ENCODE measurements at places on chromosomes 3 and 15.

GRCh38 chr15:38843736-38844590 is 279.3 kb upstream of the RASGRP1 start:
- no peak for DNase-seq

DNA sequence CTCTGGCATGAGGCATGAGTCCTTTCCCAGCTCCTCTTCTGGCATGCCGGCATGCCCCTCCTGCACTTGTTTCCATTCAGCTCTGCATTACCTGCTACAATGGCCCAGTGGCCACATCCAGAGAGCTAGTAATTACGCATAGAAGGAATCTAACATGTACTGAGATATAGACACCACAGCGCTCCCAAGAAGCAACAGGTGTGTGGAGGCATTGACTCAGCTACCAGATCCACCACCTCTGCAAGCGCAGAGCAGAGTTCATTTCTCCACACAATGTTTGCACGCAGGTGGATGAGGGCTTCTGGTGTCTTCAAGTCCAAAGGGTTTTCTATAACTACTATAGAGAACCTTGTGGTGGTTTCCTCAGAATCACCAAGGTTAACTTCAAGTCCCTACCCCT is 4.2 kb downstream of the MOBP start:
- no peak for DNase-seq

DNA sequence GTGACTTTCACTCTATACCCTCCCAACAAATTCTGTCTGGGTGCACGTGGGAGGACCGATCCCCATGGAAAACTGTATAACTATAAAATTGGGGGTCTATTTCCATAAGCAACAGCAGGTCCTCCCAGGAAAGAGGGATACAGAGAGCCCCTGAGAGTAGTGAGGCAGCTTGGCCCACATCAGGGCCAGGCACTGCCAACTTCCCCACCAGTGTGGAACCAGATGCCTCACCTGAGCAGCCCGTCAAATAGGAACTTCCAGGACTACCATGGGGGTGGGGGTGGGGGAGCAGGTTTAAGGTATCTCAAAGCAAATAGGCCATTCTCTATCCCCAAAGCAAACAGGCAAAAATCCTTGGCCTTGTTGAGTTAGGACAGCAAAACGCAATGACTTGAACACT is 33.3 kb upstream of the DUSP7 start:
- DNase-seq, result no peak

DNA sequence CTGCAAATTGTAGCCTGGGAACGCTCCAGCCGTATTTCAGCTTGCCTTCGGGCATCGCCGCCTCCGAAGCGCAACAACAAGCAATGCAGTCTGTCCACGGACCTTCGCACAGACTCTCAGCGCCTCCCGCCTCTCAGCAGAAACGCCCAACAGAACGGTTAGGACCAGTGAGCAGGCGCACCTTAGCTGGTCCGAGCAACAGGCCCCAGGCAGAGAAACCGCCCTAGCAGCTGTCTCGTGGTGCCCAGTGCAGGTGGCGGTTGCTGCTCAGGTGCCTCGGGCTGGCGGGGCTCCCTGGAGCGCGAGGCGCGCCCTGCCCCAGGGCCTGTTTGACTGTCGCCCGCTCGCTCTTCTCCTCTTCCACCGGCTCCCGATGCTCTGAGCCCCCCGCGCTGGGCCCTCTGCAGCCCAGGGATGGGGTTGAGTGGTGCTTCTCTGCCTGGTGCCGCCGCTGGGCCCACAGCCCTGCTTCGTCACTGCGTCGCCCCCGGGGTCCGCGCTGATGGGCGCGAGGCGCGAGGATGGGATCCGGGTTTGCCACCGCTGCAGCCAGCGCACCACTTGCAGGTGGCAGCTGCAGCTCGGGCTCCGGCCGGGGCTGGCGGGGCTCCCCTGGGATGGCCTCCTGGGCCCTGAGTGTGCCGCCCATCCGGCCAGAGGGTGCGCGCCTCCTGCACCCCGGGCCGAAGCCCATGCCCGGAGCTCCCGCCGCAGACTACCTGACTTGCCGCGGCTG is 268.4 kb upstream of the FRG2C start:
- DNase-seq, result no peak

- no peak for DNase-seq
These were observed 129.0 kb downstream of the MYLK start for GRCh38 chr3:123755085-123755484.

DNA sequence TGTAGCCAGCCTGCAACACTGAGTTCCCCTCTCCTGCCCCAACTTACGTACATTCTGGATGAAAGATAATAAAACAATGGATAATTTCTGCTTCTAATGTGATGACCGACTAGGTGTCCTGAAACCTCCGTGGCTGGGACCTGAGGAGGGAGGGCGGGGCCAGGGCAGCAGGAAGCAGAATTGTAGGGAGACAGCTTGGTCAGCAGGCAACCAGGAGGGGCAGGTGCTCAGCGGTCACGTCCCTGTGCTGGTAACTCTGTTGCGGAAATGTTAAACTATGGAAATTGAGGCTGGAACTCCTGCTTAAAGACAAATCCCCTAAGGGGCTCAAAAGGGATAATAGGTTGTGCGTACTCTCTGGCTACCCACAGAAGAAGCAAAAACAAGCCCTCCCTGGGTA is 30.4 kb downstream of the SLC6A20 start:
- no peak for DNase-seq

DNA sequence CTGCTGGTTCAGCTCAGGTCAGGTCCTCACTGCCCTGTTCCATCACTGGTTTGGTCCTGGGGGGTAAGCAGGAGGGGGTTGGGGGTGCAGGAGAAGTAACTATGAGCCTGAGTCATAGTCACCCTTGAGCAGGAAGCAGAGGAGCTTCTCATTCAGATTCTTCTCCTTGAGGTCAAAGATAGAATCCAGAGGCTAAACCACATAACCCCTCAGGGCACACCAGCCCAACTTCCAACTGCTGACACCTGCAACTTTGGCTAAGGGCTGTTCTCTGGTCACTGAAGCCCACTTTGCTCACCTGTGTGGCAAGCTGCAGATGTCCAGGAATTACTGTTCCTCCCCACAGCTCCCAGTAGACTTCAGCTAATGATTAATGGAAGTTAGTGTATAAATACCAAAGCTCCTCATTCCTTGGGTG is 48.8 kb upstream of the LRRFIP2 start:
- DNase-seq, result no peak

- no peak for DNase-seq
These were observed 44.4 kb upstream of the LARS2 start for GRCh38 chr3:45343947-45344346.

DNA sequence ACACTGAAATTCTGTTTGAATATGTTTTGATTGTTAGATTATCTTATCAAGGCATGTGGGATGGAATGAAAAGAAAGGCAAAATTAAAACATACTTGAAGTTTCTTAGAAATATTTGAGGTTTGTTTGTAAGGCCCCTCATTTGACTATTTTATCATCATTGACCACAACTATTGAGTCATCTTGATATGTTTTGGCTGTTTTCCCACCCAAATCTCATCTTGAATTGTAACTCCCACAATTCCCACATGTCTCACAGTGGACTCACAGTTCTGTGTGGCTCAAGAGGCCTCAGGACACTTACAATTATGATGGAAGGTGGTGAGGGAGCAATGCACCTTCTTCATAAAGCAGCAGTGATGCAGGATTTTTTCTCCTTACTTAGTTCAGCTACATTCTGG is 917.1 kb downstream of the PLOD2 start:
- DNase-seq, result no peak

GRCh38 chr3:61899700-61900462 is 338.5 kb downstream of the PTPRG start:
- DNase-seq, result no peak

GRCh38 chr3:15292765-15293522 is 39.4 kb downstream of the SH3BP5 start:
- DNase-seq, result no peak

DNA sequence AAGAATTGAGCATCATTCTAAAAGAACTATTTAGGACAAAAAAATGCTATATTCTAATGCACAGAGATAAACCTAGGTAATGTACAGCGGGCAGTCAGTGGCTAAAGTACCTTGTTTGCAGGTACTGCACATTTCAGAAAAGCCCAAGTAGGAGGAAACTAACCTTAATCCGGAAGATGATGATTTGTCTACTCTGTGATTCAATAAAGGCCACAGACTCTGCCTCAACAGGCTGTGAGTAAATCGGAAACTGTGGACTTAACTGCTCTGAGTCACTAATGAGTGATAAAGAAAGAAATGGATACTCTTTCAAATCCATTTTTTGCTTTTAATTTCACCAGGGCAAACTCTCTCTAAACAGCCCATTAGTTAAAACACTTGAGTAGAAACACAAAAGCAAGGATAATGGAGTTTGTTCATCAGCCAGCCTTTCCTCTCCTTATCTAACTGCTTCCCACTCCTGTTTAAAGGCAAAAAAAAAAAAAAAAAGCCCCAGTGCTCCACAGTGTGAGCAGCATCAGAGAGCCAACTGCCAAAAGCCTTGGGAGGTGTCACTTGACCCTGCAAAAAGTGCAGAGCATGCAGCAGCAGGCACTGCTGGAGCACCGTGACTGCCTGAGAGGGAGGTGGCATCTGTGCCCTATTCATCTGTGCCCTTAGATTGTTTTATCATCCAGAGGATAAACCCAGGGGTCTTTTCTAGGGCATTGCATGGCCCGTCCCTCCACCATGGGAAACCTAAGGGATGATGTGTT is 187.7 kb downstream of the SATB1 start:
- no peak for DNase-seq

- no peak for DNase-seq
These were observed 869 bp upstream of the TSC22D2 start for GRCh38 chr3:150407051-150407807.

GRCh38 chr3:49912881-49913281 is 9.2 kb upstream of the MST1R start:
- no peak for DNase-seq

- no peak for DNase-seq
These were observed 42.4 kb downstream of the TIGIT start for GRCh38 chr3:114336122-114336697.

DNA sequence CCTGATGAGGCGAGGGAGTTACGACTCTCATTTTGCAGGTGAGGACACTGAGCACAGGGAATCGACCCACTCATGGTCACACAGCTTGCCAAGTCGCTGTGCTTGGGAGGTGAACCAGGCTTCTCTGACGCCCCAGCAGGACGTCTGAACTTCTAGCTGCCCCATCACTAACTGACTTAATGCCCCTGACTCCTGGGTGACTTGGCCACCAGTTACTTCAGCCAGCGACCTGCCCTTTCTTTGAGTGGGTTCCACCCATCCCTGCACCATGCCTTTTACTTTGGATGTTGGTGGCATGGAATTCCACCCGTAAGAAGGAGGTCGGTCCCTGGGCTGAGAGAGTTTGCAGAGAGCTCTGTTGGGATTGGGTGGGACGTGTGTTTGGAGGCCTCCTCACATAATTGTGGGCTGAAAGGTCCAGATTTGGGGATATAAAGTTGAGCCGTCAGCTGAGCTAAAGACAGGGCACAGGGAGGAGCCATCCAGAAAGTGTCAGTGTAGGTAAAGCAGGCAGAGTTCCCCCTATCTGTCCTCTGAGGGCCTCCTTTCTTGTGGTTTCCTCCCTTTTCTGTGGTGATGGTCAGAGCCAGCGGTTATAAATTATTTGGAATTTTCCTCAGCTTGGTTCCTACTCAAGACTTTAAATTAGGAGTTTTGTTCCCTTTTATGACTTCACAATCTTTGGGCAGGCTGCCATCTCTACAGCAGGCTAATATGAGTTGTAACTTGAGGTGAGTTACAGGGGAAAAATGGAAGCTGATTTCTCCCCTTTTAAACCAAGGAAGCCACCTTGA is 55.0 kb downstream of the FLNB start:
- DNase-seq, result no peak

GRCh38 chr3:42051384-42052131 is 39.6 kb upstream of the TRAK1 start:
- no peak for DNase-seq

DNA sequence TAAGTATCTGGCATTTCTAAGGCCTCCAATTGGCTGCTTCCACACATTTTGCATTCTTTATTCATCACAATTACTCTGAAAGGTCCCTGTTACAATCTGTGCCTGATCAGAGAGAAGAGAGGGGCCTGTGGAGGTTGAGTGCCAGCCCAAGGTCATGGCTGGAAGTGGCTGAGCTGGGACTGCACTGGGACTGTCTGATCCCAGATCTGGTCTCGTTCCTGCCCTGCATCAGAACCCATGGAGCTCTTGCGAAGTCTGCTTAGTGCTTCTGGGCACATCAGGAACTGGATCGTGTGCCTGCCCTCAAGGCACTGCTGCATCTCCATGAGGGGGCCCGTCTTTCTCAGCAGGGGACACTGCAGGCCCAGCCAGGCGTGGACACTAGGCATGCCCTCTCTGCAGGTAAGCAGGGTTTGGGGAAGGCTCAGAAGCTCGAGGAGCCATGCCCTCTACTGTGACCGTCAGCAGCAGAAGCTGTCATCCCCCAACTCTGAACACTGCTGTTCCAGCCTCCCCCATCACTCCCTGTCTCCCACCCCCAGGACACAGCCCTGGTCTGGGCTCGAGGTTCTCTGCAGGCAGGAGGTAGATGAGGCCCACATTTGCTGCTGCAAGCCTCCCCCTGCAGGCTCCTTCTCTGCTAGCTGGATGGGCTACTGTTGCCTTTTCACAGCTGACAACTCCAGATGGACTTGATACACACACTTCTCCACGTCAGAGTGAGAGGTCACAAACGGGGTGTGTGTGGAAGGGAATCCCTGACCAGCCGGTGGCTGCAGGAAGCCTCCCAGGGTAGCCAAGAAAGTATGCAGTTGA is 96.5 kb upstream of the PRR23E start:
- DNase-seq, result no peak
